ENCODE measurements at places on chromosomes 6 and 20.

GRCh38 chr6:43702534-43703440 lies 15.2 kb upstream of the MRPS18A start:
- DNase-seq, result peak; percentile 84

DNA sequence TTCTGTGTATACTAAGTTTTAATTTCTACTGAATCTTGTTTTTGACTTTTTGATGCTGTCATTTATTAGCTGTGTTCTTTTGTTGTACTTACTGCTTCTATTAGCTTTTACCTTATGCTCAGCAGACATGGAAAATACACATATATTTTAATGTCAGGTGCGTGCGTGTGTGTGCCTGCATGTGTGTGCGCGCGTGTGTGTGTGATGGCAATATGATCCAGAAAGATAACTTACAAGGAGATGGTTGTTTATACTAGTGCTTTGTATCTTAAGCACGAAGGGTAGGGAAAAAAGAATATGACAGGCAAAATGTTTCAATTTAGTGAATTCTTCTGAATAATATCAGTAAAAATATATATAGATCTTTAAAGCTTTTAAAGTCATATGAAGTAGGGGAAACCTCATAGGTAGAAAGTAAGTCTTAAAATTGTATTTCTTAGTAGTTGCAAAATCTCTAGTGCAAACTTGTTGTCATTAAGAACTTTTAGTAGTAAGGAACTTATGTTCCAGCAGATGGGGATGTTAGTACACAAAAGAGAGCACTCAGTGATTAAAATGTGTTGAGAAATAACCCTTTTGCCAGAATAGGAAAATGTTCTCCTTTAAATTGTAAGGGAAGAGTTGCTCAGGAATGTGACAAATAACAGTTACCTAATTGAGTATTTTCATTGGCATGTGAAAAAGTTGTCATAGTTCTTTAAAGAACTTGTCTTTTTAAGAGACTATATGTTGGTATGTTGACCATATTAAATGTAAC lies 13.2 kb downstream of the QKI start:
- DNase-seq, result no peak

GRCh38 chr20:64099880-64100565 lies 7.3 kb downstream of the NPBWR2 start:
- no peak for DNase-seq

DNA sequence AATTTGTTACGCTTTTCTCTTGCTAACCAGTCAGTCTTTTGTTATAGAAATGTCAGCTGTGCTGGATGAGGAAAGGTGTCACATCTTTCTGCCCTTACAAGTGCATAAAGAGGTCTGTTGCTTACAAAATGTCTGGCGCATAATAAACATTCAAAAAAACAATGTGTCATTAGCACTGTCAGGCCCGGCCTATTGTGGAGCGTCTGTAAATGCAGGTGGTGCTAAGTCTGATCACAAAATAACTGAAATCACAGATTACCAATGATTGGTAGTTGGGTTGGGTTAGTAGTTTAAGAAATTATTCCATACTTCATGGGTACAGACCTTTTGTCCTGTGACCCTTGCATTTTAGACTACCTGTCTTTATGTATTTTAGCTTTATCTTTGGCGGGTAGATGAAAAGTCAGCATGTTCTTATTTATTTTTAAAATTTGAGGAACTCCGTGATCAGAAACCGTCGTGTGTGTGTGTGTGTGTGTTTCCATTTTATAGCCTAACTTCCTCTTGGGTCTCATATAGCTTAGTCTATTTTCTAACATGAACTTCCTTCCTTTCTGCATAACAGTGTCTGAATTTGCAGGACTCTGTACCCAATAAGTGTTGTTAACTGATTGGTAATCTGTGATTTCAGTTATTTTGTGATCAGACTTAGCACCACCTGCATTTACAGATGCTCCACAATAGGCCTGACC lies 88.1 kb upstream of the IFNGR1 start:
- no peak for DNase-seq

DNA sequence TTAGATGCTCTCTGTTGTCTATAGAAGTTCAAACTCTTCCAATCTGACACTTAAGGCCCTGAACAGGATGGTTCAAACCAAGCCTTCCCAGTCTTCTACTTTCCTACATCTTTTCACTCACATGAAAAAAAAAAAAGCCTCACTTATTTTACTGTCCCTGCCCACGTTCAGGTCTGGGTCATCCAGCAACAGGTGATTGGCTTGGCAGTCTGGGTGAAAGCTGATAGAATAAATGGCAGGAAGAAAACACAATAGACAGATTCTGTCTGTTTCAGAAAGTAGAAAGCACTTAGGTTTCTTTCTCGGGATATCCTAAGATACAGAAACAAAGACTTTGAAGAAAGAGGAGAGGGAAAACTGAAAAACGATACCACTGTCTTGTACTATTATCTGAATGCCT lies 61.8 kb upstream of the HSF2 start:
- no peak for DNase-seq
